ENCODE measurements at places on chromosomes 12 and 14.

GRCh38 chr12:99767809-99768208 lies 120.3 kb downstream of the GARIN6 start:
- no peak for DNase-seq

- no peak for DNase-seq
These were observed 2.2 kb upstream of the RPAP3 start for GRCh38 chr12:47707905-47708543.

- peak; percentile 80 for DNase-seq
These were observed 79.5 kb downstream of the ETV6 start for GRCh38 chr12:11729008-11729407.

DNA sequence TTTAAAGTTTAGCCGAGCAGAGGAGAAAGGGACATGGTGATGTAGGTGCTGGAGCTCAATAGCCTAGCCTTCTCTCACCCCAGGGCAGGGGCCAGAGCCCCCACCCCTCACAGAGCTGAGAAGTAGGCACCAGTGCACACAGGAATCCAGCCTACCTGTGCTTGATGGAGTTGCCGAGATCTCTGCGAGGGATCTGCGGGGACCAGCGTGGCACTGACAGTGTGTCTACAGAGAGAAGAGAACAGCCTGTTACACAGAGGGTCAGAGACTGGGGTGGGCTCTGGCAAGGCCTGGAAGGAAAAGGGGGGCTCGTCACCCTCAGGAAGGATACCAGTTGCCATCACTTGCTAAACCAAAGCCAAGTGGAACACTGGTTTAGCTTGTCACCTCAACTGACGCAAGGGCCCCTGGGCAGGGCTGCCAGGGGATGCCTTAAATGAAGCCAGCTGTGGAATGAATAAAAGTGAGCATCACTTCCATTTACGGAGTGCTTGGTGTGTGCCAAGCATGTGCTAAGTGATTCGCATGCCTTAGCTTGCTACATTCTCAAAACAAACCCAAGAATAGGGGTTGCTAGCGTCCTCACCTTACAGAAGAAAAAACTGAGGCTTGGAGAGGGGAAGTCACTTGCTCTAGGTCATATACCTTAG lies 220.8 kb upstream of the NOS1 start:
- no peak for DNase-seq

DNA sequence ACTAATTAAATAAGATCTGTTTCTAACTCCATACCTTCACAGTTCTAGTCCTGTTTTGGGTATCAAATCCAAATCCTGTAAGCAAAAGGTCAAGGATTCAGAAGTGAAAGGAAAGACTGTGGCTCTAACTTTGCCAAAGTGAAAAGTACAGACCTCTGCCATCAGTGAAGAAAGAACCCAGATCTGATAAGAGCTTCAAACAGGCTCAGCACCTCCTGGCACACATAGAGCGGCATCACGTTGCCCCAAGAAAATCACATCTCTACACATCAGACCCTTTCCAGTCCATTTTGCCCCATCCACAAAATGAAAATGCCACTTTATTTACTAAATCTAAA lies 23.2 kb downstream of the CLIP1 start:
- no peak for DNase-seq

- DNase-seq: no peak
These were observed 73.8 kb upstream of the ANKS1B start for GRCh38 chr12:100058482-100059029.

- no peak for DNase-seq
These were observed 146.4 kb upstream of the KRR1 start for GRCh38 chr12:75657831-75658230.

DNA sequence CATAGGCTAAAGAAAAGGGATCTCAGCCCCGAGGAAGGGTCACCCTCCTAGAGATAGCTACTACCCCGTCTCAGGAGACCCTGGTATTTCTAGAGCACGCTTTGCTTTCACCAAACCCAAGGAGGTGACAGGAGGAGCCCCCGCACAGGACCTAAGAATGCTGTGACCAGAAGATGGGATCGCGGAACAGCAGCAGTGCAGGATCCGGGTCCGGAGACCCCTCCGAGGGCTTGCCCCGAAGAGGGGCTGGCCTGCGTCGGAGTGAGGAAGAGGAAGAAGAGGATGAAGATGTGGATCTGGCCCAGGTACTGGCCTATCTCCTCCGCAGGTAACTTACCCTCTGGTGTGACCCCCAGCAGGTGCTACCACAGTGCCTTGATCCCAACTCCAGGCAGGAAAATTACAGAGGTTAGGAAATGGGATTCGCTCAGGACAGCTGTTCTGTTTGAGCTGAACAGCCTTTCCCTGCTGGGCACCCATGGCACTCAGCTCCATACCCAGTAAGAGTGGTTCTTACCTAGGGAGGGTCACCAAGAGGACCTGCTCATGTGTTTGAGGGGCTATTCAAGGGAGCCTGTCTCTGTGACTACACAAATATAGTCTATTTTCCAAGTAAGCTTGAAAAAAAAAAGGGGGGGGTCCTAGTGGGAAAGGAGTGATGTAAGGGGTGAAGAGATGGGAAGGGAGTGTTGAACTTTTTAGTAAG lies 826 bp upstream of the NRL start:
- no peak for DNase-seq

- no peak for DNase-seq
These were observed 425.8 kb downstream of the RAD51B start for GRCh38 chr14:68245146-68246073.

- no peak for DNase-seq
These were observed 44.6 kb downstream of the RASSF8 start for GRCh38 chr12:26003065-26003464.

- DNase-seq: no peak
These were observed 21.1 kb downstream of the OR10G3 start for GRCh38 chr14:21558703-21559170.

GRCh38 chr14:91361233-91361811 lies 56.3 kb downstream of the CCDC88C start:
- no peak for DNase-seq

DNA sequence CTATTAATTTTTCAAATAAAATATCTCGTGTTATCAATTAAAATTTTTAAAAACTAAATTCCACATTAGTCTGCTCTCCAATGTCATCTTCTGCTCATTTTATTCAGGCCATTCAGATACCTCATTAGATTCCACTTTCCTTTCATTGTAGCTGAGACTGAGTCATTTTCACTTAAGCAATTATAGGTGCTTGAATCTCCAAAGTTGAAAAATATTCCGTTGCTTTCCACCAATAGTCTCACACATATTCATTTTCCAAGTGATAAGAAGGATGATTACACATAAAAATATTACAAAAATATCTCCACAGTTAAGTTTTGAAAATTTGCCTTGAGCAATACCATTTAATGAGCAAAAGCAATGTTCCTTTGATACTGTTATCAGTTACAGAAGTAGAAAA lies 36.5 kb upstream of the YBX3 start:
- no peak for DNase-seq

GRCh38 chr14:45120096-45120495 lies 14.2 kb downstream of the FKBP3 start:
- DNase-seq: no peak

DNA sequence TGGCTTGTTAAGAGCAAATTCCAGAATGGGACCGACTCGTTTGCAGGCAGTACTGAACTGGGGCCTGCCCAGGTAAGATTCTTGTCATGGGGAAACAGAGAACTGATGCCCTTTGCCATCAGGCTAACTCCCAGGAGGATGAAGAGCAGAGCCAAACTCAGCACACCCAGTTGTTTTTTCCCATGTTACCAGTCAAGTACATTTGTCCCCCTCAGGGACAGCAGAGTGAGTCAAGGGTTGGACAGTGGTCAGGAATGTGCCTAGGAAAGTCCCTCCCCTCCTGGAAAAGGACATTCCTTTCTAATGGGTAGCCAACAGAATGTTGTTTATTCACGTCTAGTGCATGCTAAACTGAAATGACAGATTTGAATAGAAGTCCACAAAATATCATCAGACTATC lies 1.6 kb downstream of the ART4 start:
- peak; percentile 23 for DNase-seq
